ENCODE measurements at places on chromosomes 13 and 19. TPM values are rescaled to one million over a fixed set of nuclear protein-coding genes. Genes with fewer than 3 reads are reported as not detected.

Gene LYPD3
- 1.2 TPM for total RNA-seq

Gene WDFY2
- total RNA-seq, result 12.7 TPM

Gene UNC13A
- 0.06 TPM for total RNA-seq

Gene FARP1
- total RNA-seq, result 0.55 TPM

Gene PRR20E
- not detected for total RNA-seq

Gene ESD
- total RNA-seq, result 96.9 TPM

Gene NLRP13
- total RNA-seq, result not detected

DNA sequence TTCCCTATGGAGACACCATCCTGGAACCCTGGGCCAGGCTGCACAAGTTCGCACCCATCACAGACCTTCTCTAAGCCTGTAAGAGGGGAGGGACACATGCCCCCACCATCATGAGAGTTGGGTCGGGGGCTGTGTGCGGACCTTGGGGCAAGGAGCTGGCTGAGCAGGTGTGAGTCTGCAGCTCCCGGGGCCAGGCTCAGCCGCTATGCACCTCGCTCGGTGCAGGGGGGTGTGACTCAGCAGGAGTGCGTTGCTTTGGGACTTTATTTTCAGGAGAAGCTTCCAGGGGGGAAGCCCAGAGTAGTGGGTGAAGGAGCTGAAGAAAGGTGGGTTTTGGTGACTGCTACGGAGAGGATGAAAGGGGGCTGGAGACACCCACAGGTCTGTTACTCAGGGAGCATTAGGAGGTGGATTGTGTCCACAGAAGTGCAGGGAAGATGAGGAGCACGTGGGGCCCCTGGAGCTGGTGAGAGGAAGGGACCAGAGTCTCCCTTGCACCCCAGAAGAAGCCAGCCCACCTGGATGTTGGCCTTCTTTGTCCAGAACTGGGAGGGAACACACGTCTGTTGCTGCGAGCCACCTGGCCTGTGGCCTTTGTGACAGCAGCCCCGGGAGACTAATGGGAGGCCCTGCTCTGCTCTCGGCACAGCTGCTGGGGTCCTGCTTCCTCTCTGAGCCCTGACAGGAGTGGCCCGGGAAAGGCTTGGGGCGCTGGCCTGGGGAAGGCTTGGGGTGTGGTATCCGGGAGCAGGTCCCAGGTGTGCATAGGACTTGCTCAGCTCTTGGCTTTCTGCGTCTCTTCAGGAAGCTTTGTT is 162.6 kb downstream of the TEX29 start:
- DNase-seq, result no peak

- no peak for DNase-seq
Observed at GRCh38 chr13:46795321-46795720, 1.6 kb downstream of the ESD start.

DNA sequence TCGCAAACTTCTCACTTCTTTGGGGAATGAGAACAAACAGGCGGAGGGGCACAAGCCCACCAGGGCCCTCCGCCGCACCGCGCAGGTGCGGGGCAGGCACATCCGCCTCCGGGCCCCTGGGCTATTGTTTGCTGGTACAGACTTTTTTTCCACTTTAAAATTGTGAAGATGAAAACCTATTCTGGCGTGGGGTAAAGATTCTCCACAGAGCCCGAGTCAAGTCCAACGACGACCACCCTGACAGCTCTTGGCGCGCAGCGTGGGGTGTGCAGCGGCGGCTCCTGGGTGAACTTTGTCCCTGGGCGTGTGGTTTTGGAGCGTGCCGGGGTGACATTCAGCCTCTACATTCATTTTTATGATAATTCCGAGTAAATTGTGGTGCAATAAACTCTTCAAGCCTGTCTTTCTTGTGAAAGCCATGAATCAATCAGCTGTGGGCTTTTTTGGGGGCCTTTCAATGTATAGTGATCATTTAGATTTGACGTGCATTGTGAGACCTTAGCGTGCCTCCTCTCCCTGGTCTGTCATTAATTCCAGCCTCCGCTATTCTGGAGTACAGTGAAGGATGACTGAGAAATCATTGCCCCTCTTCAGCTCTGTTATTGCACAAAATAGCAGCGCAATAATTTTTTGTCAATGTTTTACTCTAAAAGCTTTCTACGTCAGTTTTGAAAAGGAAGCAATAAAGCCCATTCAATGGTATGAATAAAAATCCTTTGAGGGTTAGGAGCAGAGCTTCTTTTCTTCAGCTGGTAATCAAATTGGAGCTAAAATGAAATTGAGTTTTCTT is 90.0 kb downstream of the TEX29 start:
- no peak for DNase-seq

- no peak for DNase-seq
Observed at GRCh38 chr13:20400774-20401173, 124.9 kb downstream of the CRYL1 start.

DNA sequence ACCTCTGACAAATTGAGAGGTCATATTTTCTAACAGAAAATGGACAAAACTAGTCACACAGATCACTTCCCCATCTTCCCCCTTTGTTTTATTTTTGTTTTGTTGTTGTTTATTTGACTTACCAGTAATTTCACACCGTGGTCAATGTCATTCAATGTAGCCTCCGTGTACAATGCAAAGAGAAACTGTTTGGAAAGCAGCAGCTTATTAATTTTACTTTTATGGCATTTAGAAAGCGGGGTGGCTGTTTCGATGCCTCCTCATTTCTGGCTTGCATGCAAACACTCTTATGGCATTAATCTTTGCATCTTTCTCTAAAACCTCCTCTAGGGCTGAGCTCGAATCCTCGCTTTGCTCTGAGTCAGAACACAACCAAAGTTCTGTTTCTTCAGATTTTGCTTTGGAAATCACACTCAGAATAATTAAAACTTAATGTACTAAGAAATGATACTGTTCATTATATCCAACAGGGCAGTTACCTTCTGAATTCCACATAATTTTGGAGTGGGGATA is 77.0 kb downstream of the ZNF536 start:
- DNase-seq, result no peak

DNA sequence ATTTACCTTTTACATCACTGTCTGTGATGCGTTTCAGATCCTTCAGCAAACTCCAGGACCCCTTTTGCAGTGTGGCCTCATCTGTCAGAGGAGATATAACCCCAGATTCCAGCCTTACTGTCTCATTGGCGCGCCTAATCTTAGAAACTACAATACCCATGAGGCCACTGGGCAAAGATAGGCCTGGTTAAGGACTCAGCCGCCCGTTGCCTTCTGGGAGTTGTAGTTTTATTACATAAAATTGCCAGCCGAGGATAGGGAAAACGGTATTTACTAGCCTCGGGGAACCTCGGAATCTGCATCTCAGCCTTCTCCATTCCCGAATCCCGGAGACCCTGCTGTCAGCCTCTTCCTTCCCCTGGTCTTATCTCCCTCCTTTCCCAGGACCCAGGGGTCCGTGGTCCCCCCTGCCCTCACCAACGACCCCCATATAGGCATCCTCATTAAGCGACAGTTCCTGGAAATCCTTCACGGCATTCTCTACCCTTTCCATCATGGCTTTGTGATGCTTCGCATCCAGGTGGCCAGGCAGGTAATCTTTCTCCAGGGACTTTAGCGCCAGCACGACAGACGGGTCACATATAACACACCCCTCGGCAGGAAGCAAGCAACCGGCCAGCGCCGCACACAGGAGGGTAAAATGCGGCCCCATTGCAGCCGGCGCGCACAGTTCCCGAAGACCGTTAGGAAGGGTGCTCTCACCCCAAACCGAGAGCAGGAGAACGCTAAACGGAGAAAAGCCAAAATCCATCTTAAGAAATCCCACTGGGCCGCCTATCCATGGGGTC is 1.3 kb downstream of the IZUMO1 start:
- DNase-seq, result no peak

DNA sequence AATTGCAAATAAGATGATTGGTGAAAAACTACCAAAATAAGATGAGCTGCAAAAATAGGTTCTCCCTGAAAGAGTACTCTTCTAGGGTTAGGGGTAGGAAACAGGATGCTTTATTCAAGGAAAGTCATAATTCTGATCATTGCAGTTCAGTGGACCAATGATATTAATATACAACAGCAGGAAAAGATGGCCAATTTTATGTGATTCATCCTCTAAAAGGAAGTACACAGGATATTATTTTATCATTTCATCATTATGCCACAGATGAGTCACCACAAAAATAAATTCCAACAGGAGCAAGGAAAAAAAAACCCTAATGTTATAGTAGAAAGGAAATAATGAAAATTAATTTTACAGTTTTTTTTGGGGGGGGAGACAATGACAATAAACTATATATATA is 205.0 kb downstream of the NALCN start:
- no peak for DNase-seq

GRCh38 chr19:42095814-42096230 is 19.9 kb downstream of the ZNF574 start:
- DNase-seq, result no peak

DNA sequence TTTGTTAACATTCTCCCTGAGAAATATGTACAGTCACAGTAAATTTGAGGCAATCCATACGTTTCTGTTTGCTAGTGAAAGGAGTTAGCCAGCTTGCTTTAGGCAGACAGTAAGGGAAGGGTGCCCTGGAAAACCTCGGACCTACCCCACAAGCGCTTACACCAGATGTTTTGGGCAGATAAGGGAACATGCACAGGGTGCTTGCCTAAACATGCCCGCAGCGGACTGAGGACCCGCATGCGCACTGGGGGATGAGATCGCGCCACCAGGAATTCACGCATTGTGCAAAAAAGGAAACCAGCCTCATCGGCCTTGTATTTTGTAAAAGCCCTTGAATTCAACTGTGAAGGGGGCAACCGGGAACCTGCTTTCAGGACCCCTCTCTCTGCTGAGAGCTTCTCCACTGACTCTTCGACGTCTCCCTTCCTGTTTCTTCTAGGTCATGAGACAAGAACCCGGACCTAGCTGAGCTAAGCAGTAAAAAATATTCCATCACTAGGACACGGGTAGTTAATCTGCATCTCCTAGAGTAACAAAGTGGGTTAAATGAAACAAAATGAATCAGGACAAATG is 1399.2 kb upstream of the ATXN8OS start:
- DNase-seq, result no peak
